ENCODE measurements at places on chromosomes 1 and 21.

DNA sequence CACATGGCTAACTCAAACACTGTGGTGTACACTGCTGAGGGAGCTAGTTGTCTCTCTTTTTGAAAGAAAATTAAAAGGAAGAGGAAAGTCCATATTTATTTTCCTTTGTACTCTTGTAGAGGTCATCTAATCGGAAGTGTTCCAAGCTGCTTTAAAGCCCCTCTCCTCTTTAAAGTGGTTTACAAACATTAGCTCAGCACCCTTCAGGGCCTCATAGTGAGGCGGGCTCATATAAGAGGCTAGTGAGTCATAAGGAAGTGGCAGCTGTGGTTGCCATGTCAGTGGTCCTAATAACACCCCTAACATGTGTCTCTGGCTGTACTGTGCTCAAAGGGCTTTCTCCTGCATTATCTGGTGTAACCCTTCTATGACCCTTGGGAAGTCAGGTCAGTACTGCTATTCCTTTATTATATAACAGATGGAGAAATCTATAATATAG is 104.4 kb upstream of the SERBP1 start:
- peak; percentile 59 for DNase-seq

- DNase-seq, result peak; percentile 32
Observed at GRCh38 chr1:186884251-186884650, 55.5 kb downstream of the PLA2G4A start.

DNA sequence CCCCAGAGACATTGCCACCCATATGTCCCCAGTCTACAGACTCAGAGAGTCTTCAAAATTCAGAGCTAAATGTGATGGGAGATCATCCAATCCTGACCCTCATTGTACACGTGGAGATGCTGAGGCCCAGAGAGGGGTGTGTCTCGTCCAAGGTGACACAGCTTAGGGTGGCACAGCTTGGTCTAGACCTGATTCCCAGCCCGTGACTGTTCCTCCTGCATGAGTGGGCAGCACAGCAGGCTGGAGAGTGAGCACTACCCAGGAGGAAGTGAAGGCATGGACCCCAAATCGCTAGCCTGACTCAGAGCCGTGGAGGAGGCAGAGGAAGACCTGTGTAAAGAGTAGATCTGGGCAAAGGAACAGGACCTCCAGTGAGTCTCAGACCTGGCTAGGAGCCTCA is 16.4 kb downstream of the S100A7 start:
- no peak for DNase-seq

- no peak for DNase-seq
Observed at GRCh38 chr1:100614570-100614969, 76.6 kb downstream of the GPR88 start.

GRCh38 chr1:172278478-172278877 is 142.0 kb upstream of the C1orf105 start:
- DNase-seq, result peak; percentile 85

DNA sequence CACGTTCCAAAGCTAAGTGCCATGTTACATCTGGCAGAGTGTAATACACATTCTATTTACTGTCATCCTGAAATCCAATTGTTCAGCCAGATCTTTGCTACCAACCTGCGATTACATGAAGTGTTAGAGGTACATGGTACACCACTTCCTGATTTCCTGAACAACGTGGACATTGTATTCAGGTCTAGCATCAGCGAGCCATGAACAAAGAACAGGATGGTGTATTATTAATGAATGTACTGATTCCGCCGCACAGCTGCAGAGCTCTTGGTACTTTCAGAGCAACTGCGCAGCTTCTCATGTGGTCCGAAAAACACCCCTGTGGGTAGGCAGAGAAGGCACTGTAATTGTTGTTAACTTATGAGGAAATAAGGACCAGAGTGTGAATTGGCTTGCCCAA is 511.4 kb downstream of the AJAP1 start:
- no peak for DNase-seq

DNA sequence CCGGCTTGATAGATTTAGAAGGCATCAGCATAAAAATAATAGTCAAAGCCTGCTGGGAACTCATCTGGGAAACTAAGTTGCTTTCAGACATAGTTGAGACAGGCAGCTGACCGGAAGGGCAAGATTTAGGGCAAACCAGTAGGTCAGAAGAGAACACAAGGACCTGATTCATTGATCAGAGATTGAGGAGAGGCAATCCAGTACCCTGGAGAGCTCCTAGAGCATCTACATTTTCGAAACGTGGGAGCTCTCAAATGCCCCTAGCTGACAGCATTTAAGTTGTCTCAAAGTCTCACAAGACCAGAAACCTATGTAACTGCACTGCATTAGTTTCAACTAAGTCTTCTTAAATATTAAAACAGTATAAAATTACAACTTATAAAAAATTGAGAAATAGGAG is 22.9 kb upstream of the MTF2 start:
- DNase-seq, result peak; percentile 32

DNA sequence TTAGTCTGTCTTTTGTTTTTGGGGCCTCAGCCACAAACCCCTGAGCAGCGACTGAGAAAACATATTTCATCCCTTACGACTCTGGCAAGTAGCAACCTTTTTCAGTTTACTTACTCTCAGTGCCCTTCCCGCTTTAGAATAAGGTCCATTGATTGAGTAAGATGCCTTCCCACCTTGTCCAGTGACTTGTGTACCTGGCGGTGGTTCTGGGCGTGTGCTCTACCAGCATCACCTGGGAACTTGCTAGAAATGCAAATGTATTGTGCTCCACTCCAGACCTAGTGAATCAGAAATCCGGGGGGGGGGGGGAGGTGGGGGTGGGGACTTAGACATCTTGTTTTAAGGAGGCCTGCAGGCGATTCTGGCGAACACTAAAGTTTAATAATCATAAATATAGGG is 72.1 kb downstream of the S1PR1 start:
- no peak for DNase-seq

GRCh38 chr1:214532070-214532469 is 19.3 kb downstream of the PTPN14 start:
- DNase-seq, result no peak

GRCh38 chr1:100556925-100557605 is 19.1 kb downstream of the GPR88 start:
- DNase-seq, result no peak

- peak; percentile 55 for DNase-seq
Observed at GRCh38 chr1:209190591-209191261, 392.8 kb upstream of the CAMK1G start.

GRCh38 chr1:21517161-21517589 is 8.0 kb downstream of the ALPL start:
- no peak for DNase-seq

GRCh38 chr1:205569411-205570172 is 62.2 kb downstream of the ELK4 start:
- DNase-seq, result no peak

DNA sequence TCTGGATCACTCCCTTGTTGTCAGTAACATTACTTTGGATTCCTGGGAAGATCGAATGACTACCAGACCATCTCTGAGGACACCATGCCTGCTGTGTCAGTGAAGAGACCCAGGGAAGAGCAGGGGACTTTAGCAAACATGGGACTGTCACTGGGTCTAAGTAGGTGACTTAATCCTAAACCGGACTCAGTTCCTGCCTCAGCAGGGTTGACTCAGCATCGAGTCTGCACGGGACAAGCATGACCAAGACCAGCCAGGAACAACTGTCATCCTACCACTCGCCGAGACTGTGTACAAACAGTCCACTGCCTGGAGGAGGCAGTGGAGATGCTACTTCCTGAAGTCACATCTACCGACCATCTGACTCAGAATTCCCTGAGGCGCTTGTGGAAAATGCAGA is 53.2 kb upstream of the RAB4A start:
- DNase-seq, result no peak

GRCh38 chr21:27480841-27481261 is 514.0 kb upstream of the ADAMTS5 start:
- peak; percentile 68 for DNase-seq

- DNase-seq, result no peak
Observed at GRCh38 chr1:94068999-94069918, 51.7 kb downstream of the ABCA4 start.

- DNase-seq, result no peak
Observed at GRCh38 chr1:84720221-84720780, 30.0 kb upstream of the SSX2IP start.

DNA sequence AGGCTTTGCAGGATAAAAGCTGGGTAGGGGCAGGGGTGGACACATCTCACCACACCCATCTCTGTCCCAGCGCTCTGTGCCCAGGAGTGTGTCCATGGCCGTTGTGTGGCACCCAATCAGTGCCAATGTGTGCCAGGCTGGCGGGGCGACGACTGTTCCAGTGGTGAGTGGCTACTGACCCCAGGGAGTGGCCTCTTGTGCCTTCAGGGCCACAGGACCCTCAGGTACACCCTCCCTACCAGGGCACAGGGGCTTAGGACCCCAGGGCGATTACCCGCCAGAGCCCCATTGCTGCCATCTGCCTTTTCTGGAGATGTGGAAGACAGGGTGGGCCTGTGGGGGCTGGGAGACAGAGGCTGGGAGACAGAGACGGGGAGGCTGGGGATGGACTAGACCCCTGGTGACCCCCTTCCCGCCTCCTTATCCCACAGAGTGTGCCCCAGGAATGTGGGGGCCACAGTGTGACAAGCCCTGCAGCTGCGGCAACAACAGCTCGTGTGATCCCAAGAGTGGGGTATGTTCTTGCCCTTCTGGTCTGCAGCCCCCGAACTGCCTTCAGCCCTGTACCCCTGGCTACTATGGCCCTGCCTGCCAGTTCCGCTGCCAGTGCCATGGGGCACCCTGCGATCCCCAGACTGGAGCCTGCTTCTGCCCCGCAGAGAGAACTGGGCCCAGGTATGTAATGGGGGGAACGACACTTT is 12.8 kb downstream of the PEAR1 start:
- DNase-seq, result no peak

DNA sequence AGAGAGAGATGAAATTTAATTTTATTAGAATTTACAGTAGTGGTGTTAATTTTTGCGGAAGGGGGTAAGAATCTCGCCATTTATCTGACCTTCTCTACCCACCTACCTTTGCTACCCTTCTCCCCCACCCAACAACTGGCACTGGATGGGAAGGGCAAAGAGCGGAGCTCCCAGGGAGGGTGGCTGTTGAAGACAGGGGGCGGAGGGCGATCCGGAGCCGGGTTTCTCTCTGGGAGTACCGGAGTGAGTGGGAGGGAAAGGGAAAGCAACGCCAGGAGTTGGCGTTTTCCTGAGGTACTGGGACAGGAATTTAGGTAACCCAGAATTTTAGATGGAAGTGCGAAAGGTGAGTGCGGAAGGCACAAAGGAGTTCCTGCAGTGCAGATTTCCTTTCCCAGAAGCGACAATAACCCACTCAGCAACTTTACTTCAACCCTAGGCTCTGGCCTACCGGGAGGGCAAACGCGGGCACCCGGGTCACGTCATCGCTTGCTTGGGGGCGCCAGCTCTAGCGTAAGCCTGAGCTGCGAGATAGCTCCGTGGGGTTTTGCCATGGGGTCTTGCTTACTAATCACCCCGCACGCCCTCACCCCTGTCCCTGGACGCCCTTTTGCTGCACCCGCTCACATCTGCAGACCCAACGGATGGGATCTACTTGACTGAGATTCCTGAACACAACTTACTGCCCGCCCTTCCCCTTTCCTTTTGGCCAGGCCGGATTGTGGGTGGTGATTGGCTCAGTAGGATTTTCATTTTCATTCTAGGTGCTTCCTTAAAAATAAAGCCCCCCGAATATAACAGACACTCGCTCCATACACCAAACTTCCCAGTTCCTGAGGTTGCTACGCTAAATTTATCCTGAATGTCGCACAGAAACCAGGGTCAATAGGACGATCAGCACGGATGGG is 413.0 kb upstream of the ESRRG start:
- no peak for DNase-seq

DNA sequence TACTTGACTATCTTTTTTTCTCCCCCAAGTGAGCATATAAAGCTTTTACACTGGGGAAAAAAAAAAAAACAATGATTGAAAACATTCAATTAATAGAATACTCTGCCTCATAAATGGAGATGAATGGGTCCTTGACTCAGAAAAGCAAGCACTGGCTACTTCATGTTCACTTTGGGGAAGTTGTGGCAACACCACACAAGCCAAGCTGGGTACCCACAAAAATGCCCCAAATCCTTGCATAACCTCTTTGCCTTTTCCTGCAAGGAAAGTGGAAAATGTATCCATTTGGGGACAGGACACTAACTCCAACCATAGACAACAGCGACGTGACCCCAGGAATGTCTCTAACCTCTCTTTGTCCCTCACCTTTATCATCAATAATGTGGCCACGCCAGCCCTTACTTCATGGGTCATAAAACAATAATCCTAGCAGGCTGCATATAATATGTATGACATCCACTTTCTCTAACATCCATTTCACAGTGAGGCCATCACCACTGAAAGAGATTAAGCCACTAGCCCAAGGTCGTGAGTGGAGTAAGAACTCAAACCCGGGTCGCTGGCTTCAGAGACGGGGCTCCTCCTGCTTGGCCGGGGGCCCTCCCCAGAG is 2.3 kb downstream of the ECE1 start:
- no peak for DNase-seq

DNA sequence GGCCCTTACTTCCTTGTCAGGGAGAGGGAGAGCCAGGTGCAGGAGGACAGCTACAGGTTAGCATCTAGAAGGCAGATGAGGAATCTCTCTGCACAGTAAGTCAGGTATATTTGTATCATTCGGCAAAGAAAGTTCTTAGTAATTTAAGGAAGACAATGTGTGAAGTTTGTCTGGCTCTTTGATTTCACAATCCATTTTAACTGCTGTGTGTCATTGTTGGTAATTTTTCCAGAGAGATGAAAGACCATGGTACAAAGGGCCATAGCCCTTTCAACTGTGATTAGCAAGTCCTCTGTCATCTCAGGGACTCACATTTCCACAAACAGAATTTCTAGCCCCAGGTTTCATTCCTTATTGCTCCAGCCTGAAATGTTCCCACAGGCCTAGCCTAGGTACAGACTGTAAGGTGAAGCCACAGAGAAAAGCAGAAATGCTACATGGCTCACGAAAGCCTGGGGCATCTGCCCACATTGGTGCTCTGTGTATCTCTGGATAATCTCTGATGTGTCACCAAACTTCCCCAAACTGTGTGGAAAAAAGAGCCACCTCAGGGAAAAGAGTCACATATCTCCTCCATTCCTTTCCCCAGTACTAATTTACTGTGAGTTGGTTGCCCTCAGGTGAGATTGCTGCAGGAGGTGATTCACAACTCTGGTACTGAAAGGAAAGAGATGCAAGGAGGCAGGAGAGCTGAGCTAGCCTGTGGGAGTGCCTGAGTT is 70.6 kb downstream of the SYT6 start:
- DNase-seq, result no peak

DNA sequence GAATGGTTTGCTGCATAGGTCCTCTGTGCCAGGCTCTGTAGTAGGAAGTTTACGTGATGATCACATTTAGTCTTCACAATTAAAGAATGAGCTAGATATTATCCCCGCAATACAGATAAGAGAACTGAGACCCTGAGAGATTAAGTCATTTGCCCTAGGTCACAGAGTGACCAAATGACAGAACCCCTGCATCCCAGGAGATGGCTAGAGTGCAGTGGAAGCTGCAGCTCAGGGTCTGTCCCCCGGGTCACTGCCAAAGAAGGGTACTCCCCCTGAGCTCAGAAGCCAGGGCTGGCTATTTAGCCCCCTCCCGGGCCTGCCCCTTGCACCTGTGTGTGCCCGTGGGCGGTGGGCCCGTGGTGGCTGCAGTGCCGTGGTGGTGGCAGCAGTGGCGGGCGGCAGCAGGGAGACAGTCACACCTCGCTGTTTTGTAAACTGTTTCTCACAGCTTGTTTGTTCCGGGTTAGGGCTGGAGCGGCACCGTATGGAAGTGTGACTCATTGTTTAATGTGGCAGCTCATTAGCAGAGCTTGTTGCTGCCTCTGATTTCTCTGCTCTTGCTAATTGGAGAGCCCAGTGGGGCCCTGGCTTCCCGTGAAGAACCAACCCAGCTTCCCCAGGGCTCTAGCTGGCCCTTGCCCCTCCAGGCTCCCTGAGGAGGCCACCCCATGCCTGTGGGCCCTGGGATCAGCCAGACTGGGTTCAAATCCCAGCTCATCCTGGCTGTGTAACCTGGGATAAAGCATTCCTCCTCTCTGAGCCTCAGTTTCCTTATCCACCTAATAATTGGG is 19.3 kb upstream of the FOXO6 start:
- DNase-seq, result no peak

All from fibroblast of skin of right biceps (primary cell).